ENCODE measurements at places on chromosomes 3 and 15.

DNA sequence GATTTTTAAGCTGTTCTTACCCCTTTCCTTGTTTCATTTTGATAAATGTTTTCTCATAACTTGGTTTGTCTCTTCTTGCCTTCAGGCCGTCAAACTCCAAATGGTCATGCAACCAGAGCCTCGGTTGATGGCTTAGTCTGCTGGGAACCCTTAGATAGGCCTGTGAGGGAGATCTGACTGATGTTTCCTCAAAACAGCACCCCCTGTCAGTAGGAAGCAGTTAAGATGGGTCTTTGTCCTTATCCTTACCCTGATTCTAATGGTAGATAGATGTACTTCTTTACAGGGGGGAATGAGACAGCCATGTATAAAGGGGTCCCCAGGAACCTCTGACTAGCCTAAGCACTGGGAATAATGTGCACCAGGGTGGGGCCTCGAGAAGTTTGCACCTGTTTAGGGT, 16.3 kb upstream of the OR5H1 start:
- DNase-seq, result no peak

- no peak for DNase-seq
Observed at GRCh38 chr3:138511945-138512344, 77.5 kb downstream of the ESYT3 start.

GRCh38 chr3:8420612-8421011, 81.0 kb upstream of the LMCD1 start:
- DNase-seq, result no peak

GRCh38 chr15:51180011-51180410, 85.3 kb upstream of the TNFAIP8L3 start:
- no peak for DNase-seq

DNA sequence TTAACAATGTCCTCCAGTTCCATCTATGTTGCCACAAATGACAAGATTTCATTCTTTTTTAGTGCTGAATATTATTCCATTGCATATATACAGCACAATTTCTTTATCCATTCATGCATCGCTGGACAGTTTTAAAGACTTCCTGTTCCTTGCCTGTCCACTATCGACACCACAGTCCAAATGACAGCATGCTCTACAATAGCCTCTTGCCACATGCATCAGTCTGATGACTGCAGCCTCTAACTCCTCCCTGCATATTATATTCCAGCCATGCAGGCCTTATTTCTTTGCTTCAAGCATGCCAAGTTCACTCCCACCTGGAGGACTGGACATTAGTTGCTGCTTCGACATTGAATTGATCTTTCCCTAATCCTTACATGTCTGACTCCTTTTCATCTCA, 306.2 kb downstream of the FOXP1 start:
- DNase-seq, result no peak

- DNase-seq, result peak; percentile 40
Observed at GRCh38 chr15:52780172-52780980, 9.8 kb downstream of the ONECUT1 start.

GRCh38 chr15:56765251-56765650, 31.9 kb upstream of the ZNF280D start:
- peak; percentile 26 for DNase-seq

DNA sequence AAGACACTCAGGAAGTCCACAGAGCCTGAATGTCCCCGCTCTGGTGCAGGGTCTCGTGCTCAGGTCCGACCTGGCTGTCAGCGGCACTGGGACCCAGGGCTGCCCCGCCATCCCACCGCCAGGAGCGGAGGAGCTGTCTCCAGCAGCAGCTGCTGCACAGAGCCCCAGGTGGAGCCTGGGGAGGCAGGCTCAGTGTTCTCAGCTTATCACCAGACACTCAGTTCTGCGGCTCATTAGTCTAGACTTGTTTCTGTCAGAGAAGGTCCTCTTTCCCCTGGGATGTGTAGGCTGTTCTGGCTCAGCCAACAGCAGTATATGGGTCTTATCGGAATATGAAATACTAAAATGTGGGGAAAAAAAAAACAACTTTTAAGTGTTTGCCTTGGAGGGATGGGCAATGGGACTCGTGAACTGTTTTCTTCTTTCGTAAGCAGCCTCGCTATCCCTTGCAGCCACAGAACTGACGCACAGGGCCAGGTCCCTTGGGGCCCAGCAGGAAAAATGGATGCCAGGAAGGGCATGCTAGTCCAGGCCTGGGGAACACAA, 75.9 kb downstream of the KLF13 start:
- no peak for DNase-seq

- DNase-seq, result no peak
Observed at GRCh38 chr3:104190681-104191080, 1176.0 kb upstream of the ALCAM start.

DNA sequence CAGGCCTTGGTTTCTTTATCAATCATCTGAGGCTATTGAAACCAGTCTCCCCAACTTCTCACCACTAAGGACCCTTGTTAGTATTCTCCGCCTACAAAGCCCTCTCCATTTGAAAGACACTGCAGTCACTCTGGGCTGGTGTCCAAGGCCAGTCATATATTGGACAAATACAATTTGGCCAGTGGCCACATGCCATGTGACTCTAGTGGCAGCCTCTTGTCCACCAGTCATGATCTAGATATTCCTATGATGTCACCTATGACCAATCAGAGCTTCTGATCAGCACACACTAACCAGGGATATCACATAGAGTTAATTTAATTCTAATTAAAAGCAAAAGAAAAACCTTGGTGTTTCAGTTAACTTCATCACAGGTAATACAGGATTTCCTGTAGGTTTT, 68.2 kb downstream of the RAB11A start:
- peak; percentile 19 for DNase-seq

GRCh38 chr3:112856537-112856936, 9.9 kb upstream of the CD200R1L start:
- DNase-seq, result no peak

- no peak for DNase-seq
Observed at GRCh38 chr15:92570391-92570790, 85.2 kb downstream of the FAM174B start.

All from bronchial epithelial cell (primary cell).